Activated T-cell treated with anti-CD3 and anti-CD28 coated beads, Interleukin-2, amount 50 U/mL, for 24 hours (primary cell): ENCODE measurements at places on chromosomes 4 and X.
A peak's percentile ranks its signal among the peaks of the same experiment; 100 is the strongest.

DNA sequence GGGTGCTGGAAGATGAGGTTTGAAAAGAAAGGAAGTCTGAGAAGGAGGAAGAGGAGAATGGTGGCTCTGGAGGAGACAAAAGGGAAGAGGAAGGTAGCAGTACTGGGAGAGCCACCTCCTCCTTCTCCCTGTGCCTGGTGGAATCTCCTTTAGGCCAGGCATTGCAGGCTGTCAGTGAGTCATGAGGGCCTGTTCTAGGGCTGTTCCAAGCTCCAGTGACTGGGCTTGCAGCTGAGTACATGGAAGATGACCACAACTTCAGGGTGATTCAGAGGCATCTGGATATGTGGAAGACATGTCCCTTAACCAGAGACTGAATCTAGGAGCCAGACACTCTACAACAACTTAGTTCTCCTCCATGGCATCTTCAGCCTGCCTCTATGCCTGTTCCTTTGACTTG is 107.8 kb downstream of the EFNB1 start:
- H3K27me3 ChIP-seq, result peaks cover 21% of the 10 kb centered on the region
- H3K27ac ChIP-seq, result no peak overlapping the region
- no peaks in the 10 kb centered on the region for H3K36me3 ChIP-seq
- H3K4me3 ChIP-seq, result no peak overlapping the region

GRCh38 chr4:126843492-126844067 is 789.2 kb upstream of the INTU start:
- no peaks in the 10 kb centered on the region for H3K27me3 ChIP-seq
- no peak overlapping the region for H3K27ac ChIP-seq
- H3K4me1 ChIP-seq, result no peaks in the 10 kb centered on the region
- H3K36me3 ChIP-seq, result no peaks in the 10 kb centered on the region
- DNase-seq, result no peak

GRCh38 chr4:5387457-5387856 is 320.9 kb downstream of the EVC2 start:
- no peaks in the 10 kb centered on the region for H3K4me1 ChIP-seq
- no peak overlapping the region for H3K27ac ChIP-seq
- no peak overlapping the region for H3K4me3 ChIP-seq
- no peaks in the 10 kb centered on the region for H3K27me3 ChIP-seq
- no peak for DNase-seq

GRCh38 chrX:154509455-154509854 is 6.6 kb downstream of the FAM3A start:
- H3K4me3 ChIP-seq, result no peak overlapping the region
- H3K27me3 ChIP-seq, result peaks cover 32% of the 10 kb centered on the region
- peaks cover 47% of the 10 kb centered on the region for H3K36me3 ChIP-seq
- DNase-seq, result no peak

GRCh38 chr4:99410075-99410474 is 25.1 kb downstream of the ADH7 start:
- H3K4me1 ChIP-seq, result peaks cover 4% of the 10 kb centered on the region
- H3K27ac ChIP-seq, result no peak overlapping the region
- DNase-seq, result no peak
- H3K4me3 ChIP-seq, result no peak overlapping the region

DNA sequence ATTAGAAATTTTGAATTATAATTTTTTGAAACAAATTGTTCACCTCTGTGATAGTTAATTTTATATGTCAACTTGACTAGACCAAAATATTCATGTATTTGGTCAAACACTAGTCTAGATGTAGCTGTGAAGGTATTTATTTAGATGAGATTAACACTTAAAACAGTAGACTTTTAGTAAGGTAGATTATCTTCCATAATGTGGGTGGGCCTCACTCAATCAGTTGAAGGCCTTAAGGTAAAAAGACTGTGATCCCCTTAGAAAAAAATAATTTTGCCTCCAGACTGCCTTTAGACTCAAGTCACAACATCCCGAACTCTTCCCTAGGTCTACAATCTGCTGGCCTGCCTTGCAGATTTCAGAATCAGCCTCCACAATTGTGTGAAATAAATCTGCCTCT is 177.3 kb upstream of the PABPC5 start:
- H3K4me1 ChIP-seq, result no peaks in the 10 kb centered on the region
- H3K27me3 ChIP-seq, result peaks cover 6% of the 10 kb centered on the region
- no peaks in the 10 kb centered on the region for H3K36me3 ChIP-seq
- H3K4me3 ChIP-seq, result no peak overlapping the region
- DNase-seq, result no peak
- H3K27ac ChIP-seq, result no peak overlapping the region

DNA sequence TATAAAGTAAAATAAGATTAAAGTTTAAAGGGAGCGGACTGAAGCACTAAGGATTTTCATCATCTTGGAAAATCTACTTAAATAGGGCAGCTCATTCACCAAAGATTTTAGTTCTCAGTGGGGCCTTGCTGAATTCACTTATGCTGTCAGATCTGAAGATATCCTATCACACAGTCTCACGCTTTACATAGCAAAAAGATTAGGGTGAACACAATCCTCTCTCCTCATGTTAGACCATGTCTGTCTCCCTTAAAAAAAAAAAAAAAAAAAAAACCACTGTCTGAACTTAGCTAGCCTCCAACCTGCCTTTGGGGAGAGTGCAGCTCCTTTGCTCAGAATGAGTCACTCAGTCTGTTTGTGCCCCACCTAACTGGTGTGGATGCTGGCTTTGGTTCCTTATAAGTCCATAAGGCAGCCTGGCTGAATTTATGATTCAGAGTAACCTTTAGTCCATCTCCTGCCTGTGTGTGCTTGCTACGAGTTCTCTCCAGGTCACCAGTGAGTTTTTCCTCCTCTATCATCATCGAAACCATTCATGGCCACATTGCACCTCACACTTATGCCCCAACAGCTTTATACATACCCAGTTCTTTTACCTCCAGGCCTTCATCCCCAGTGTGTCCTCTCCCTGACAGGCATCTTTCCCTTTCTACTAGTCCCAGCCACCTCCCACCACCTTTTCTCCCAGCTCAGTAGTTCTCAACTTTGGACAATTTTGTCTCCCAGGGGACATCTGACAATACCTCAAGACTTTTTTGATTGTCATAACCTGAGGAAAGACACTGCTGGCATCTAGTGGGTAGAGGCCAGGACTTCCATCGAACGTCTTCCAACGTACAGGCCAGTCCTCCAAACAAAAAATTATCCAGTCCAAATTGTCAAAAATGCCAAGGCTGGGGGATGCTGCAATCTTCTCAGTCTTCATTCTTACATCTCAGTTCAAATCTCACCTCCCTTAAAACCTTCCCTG is 220.7 kb upstream of the EMCN start:
- H3K4me3 ChIP-seq, result no peak overlapping the region
- DNase-seq, result no peak
- no peaks in the 10 kb centered on the region for H3K36me3 ChIP-seq
- no peaks in the 10 kb centered on the region for H3K4me1 ChIP-seq

DNA sequence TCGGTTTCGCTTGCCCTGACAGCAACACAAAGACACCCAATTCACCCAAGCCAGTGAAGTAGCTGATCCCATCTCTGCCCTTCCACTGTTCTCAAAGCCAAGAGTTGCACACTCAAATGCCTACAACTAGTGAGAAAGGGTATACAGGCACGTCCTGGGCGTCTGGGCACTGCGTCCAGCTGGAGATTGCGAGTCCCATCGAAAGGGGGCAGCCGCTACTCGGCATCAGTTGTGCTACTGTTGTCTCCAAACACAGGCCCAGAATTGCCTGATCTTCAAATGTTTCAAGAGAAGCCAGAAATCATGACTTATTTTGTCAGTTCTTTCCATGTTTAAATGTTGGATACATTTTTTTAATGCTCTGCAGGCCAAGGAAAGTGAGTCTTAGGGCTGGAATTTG is 487.8 kb downstream of the BCOR start:
- no peak overlapping the region for H3K27ac ChIP-seq
- no peak overlapping the region for H3K4me3 ChIP-seq
- no peak for DNase-seq
- peaks cover 25% of the 10 kb centered on the region for H3K4me1 ChIP-seq

- peaks cover 57% of the 10 kb centered on the region for H3K36me3 ChIP-seq
These were observed 17.1 kb downstream of the DDX3X start for GRCh38 chrX:41350976-41351569.

DNA sequence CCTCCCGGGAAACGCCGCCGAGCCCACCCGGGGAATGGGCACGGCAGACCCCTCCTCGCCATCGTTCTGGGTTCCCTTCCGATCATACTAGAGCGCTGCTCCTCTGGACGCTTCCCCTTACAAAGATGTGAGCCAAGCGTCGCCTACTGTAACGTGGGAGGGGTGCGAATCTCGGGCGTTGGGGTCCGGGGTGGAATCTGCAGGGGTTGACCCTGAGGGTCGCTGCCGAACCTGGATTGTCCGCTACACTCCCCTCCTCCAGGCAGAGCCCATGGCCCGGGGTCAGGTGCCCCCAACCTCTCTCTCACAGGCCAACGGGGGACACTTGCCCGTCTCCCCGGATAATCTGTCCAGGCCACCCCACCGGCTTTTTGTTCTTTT is 13.8 kb downstream of the BCOR start:
- DNase-seq, result no peak
- H3K27ac ChIP-seq, result peak overlapping the region; percentile 69
- peaks cover 86% of the 10 kb centered on the region for H3K27me3 ChIP-seq
- H3K4me1 ChIP-seq, result peaks cover 74% of the 10 kb centered on the region
- peaks cover 20% of the 10 kb centered on the region for H3K36me3 ChIP-seq

- no peaks in the 10 kb centered on the region for H3K4me1 ChIP-seq
- H3K4me3 ChIP-seq, result no peak overlapping the region
- H3K27me3 ChIP-seq, result peaks cover 24% of the 10 kb centered on the region
- no peak for DNase-seq
These were observed 84.2 kb downstream of the CHIC1 start for GRCh38 chrX:73647212-73647611.

- H3K36me3 ChIP-seq, result no peaks in the 10 kb centered on the region
- no peaks in the 10 kb centered on the region for H3K4me1 ChIP-seq
- no peak overlapping the region for H3K4me3 ChIP-seq
These were observed 313.0 kb downstream of the AFF2 start for GRCh38 chrX:148813422-148813821.

DNA sequence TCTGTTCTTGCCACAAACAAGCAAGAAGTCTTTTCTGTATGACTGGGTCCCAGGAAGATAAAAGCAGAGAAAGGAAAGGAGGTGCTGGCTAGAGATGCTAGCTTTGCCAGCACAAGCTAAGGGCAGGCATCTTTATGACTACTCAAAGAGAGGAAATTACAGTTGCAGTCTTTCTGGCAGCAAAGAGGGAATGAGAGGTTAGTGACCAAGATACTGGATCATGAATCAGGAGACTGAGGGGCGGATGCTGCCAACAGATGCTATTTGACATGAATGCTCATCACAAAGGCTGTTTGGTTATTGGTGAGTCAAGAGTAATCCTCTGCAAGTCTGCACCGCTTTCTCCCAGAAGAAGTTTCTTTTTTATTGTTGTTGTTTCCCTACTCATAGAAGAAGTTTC is 5.5 kb upstream of the XIAP start:
- H3K4me3 ChIP-seq, result no peak overlapping the region
- peaks cover 14% of the 10 kb centered on the region for H3K4me1 ChIP-seq

GRCh38 chr4:151801547-151802516 is 41.0 kb upstream of the GATB start:
- no peaks in the 10 kb centered on the region for H3K27me3 ChIP-seq
- peak; percentile 76 for DNase-seq

GRCh38 chr4:125639182-125639621 is 324.4 kb downstream of the FAT4 start:
- H3K27ac ChIP-seq, result no peak overlapping the region
- H3K4me3 ChIP-seq, result no peak overlapping the region
- no peaks in the 10 kb centered on the region for H3K4me1 ChIP-seq

DNA sequence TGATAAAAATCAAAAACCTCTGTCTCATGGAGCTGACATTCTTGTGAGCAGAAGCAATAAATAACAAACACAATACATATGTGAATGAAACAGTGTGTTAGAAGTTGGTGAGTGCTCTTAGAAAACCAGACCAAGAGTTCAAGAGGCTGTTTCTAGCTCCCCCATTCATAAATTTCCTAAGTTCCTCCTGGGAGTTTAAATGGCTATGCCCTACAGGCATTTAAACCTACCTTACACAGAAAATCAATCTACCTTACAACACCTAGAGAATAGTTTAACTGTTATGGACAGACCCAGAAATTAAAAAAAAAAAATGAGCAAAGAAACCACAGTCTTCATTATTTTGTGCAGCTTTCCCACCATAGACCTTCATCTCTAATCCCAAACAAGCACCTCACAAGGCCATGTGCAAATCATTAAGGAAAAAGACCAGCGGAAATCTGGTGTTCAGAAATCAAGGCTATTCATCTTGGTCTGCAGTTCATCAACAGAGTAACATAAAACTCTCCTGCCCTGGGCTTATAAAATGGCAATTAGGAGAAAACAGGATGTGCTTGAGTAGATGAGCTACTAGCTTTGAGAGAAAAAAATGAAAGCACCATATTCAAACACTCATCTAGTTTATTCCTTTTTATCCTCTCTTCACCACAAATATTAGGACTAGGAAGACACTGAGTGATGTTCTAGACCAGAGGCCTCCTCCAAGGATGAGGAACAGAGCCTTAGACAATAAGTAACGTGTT is 147.2 kb downstream of the SHROOM3 start:
- peaks cover 8% of the 10 kb centered on the region for H3K4me1 ChIP-seq
- no peak overlapping the region for H3K27ac ChIP-seq
- peaks cover 71% of the 10 kb centered on the region for H3K27me3 ChIP-seq
- no peak for DNase-seq

DNA sequence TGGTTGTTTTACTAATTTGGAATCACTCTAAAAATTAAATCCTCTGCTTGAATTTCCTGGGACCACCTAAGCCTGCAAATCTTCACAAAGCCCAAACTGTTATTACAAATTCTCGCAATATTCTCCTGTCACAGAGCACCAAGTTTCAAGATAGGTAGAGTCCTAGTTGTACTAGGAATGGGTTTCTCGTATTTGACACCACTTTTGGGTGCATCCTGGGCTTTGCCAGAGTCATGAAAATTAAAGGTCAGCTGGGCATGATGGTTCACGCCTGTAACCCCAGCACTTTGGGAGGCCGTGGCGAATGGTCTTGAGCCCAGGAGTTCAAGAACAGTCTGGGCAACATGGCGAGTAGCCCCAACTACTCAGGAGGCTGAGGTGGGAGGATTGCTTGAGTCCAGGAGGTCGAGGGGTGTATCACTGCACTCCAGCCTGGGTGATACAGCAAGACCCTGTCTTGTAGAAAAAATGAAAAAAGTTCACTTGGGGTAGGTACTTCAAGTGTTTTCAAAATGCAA is 30.6 kb upstream of the MANBA start:
- H3K36me3 ChIP-seq, result peaks cover 58% of the 10 kb centered on the region
- H3K4me3 ChIP-seq, result no peak overlapping the region
- peak overlapping the region; percentile 39 for H3K27ac ChIP-seq
- H3K4me1 ChIP-seq, result peaks cover 62% of the 10 kb centered on the region
- DNase-seq, result peak; percentile 32

DNA sequence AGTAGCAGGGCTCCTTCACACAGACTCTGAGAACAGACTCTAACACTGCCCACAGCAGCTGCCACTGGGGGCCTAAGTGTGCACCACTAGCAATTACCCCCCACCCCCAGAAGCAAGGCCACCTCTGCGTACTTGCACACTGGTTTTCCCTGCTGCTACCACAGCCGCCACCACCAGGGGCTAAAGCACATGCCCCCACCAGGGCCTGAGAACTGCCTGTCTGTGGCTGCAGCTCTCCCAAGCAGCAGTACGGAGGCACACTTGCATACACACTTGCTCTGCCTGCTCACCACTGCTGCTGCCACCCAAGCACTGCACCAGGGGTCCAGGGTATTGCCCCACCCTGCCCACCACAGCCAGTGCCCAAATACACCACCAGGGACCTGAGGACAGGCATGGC is 59.6 kb downstream of the SCML2 start:
- H3K27me3 ChIP-seq, result peaks cover 3% of the 10 kb centered on the region
- no peaks in the 10 kb centered on the region for H3K4me1 ChIP-seq
- no peak overlapping the region for H3K27ac ChIP-seq
- H3K4me3 ChIP-seq, result no peak overlapping the region
- DNase-seq, result no peak
- peaks cover 2% of the 10 kb centered on the region for H3K36me3 ChIP-seq

GRCh38 chr4:1291091-1291490 is 1.4 kb downstream of the MAEA start:
- peaks cover 39% of the 10 kb centered on the region for H3K36me3 ChIP-seq
- peak overlapping the region; percentile 96 for H3K27ac ChIP-seq
- no peak for DNase-seq
- peak overlapping the region; percentile 97 for H3K4me3 ChIP-seq
- H3K4me1 ChIP-seq, result peaks cover 46% of the 10 kb centered on the region
